ENCODE measurements at places on chromosomes 11 and 22. TPM values are rescaled to one million over a fixed set of nuclear protein-coding genes. Genes with fewer than 3 reads are reported as not detected.

DNA sequence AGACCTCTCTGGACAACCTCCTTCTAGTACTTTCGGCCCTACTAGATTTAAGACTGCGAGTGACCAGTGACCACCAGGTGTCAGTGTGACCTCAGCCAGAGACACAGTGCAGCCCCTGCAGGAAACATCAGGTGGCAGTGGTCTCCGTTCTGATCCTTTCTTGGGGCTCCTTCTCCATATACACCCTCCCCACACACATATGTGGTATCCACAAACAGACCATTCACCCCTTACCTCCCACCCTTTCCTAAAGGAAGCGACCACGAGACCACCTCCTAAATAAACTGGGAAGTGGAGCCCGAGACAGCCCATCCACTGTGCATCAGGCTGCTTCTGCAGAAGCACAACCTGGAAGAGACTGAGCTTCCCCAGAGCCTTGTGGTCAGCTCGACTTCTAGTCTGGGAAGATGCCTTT lies 38.5 kb upstream of the CYP2D6 start:
- H3K4me3 ChIP-seq = no peak overlapping the region
- no peaks in the 10 kb centered on the region for H3K27me3 ChIP-seq
- peaks cover 16% of the 10 kb centered on the region for H3K4me1 ChIP-seq
- no peak overlapping the region for H3K27ac ChIP-seq

GRCh38 chr11:47373876-47374719 lies 4.2 kb downstream of the SPI1 start:
- peak overlapping the region; percentile 51 for H3K27ac ChIP-seq
- no peaks in the 10 kb centered on the region for H3K27me3 ChIP-seq
- peak overlapping the region; percentile 58 for H3K4me3 ChIP-seq
- DNase-seq = peak; percentile 90

The P2RY6 gene
- 3.6 TPM for total RNA-seq

- H3K27me3 ChIP-seq = no peaks in the 10 kb centered on the region
- DNase-seq = no peak
- H3K4me3 ChIP-seq = no peak overlapping the region
- H3K36me3 ChIP-seq = no peaks in the 10 kb centered on the region
- H3K27ac ChIP-seq = peak overlapping the region; percentile 9
Measured at GRCh38 chr11:100719362-100719761, 32.3 kb downstream of the ARHGAP42 start.

- H3K4me1 ChIP-seq = no peaks in the 10 kb centered on the region
- H3K27me3 ChIP-seq = no peaks in the 10 kb centered on the region
- no peak for DNase-seq
- no peaks in the 10 kb centered on the region for H3K36me3 ChIP-seq
- no peak overlapping the region for H3K4me3 ChIP-seq
- no peak overlapping the region for H3K27ac ChIP-seq
Measured at GRCh38 chr11:15697437-15698236, 582.9 kb downstream of the INSC start.

The CLDN5 gene
- 213 TPM for total RNA-seq

DNA sequence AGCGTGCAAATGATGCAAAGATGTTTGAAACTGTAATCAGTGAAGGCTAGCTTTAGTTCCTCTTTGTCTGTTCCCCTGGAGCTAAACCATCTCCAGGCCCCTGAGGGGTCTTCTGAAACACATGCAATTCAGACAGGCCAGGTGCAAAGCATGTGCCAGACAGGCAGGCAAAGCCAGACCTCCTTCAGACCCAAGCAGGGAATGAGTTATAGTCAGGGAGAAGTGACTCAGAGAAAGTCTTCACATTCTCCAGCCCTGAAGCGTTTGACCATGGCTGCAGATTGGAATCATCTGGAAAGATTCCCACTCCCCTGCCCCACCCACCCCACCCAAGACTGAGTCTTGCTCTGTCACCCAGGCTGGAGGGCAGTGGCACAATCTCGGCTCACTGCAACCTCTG lies 187.0 kb upstream of the ISX start:
- no peaks in the 10 kb centered on the region for H3K4me1 ChIP-seq
- H3K27ac ChIP-seq = no peak overlapping the region
- peaks cover 9% of the 10 kb centered on the region for H3K27me3 ChIP-seq
- no peak overlapping the region for H3K4me3 ChIP-seq
- DNase-seq = no peak

DNA sequence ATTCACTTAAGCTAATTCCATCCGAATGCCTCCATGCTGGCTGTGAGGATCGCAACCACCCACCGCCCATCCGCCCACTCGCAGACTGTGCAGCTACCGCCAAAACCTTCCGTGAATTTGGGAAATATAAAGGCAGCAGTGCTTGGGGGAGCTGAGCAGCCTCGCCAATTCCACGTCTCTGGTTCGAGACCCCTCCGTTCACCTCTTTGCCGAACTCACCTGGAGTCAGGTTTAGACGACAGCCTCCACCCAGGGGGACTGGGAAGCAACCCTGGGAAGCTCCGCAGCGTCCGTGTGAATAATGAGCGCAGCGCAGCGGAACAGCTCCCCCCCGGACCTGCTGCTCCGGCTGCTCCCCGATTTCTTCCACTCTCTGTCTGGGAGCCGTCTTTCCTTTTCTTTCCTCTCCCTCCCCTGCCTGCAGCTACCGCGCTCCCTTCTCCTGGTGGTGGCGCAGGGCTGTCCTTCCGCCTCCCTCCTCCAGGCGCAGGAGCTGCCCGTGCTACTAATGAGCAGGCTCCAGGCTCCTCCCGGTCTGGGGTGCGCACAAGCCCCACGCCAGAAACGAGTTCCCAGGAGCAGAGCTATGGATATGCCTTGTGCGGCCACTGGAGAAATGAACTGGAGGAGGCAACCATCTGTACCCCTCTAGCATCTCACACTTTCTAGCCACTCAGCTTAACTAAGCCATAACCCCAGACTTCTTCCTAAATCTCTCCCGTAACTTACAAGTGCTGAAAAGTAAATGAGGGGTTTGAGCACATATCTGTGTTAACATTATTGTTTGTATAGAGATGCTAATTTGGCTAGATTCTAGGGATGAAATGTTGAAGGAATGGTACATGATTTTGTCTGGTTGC lies 107.3 kb downstream of the XKR3 start:
- H3K4me3 ChIP-seq = no peak overlapping the region
- no peaks in the 10 kb centered on the region for H3K4me1 ChIP-seq
- DNase-seq = no peak
- no peaks in the 10 kb centered on the region for H3K36me3 ChIP-seq
- H3K27ac ChIP-seq = no peak overlapping the region

GRCh38 chr11:66417000-66417399 lies 3.8 kb upstream of the NPAS4 start:
- DNase-seq = no peak
- H3K36me3 ChIP-seq = no peaks in the 10 kb centered on the region
- no peak overlapping the region for H3K27ac ChIP-seq
- H3K27me3 ChIP-seq = peaks cover 43% of the 10 kb centered on the region
- H3K4me3 ChIP-seq = no peak overlapping the region

- H3K36me3 ChIP-seq = peaks cover 10% of the 10 kb centered on the region
- no peak overlapping the region for H3K27ac ChIP-seq
- H3K27me3 ChIP-seq = no peaks in the 10 kb centered on the region
- peaks cover 17% of the 10 kb centered on the region for H3K4me1 ChIP-seq
- no peak overlapping the region for H3K4me3 ChIP-seq
Measured at GRCh38 chr11:12148882-12149281, 38.5 kb downstream of the MICAL2 start.

DNA sequence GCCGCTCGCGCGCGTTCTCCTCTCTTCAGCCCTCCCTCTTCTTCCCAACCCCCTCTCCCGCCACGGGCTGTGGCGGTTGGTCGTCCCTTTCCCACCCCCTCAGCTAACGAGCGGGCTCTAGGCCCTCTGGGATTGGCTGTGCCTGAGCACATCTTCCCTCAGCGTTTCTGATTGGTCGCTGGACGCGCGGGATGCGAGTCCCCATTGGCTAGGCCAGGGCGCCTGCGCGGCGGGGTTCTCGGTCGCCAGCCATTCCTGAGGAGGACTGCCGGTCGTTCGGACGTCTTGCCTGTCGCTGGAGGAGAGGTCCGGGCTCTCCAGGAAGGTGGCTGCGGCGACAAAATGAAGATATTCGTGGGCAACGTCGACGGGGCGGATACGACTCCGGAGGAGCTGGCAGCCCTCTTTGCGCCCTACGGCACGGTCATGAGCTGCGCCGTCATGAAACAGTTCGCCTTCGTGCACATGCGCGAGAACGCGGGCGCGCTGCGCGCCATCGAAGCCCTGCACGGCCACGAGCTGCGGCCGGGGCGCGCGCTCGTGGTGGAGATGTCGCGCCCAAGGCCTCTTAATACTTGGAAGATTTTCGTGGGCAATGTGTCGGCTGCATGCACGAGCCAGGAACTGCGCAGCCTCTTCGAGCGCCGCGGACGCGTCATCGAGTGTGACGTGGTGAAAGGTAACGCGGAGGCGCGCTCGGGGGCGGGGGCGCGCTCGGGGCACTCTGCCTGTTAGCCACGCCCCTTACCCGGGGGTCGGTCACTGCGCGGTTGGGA lies at the start of gene RBM14:
TSS of gene RBM14 (plus strand) at position 252 of the 776 bp plus-strand sequence. CDS start at position 343, 91 bp downstream.
- peak within 1 kb of the TSS; percentile 78 for H3K4me3 ChIP-seq
- H3K4me1 ChIP-seq = peaks cover 44% of the 10 kb centered on the region
- DNase-seq = peak; percentile 99
- H3K27ac ChIP-seq = peak within 1 kb of the TSS; percentile 98

DNA sequence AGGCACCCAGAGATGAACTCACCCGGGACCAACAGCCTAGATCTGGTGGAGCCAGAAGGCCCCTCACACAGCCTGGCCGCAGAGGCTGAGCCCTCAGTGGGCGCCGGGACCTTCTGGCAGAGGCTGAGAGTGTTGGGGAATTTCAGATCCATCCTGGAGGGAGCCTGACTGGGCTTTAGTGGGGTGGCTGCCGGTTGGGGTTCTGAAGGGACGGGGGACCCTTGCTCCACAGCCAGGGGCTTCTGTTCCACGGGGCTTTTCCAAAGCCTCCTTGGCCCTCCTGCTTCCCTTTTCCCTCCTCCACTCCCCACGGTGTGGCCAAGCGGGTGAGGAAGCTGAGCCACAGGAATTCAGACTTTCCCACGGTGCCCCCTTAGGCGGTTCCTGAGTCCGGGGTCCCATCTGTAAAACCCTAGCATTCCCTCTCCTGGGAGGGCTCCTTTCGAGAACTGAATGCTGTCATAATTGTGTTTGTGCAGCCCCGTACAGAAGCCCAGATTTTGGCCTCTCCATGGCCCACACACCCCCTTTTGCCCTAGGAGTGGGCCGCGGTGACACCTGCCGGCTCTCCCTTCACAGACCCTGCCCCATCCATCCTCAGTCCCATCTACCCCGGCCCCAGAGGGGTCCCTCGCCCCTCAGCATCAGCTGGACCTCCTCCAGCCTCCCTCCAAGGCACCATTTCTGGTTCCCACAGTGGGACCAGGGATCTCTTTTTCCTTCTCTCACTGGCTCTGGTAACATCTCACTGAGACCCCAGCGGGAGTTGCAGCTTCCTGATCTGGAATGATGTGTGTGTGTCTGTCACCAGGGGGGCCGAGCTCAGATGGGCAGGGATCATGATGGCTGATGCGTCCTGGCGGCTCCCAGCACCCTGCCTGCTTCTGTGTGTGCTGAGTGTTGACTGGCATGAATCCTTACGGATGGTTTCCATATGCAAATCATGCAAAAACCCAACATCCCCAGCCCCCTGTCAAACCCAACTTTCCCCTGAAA lies 1048.4 kb downstream of the TBC1D22A start:
- DNase-seq = no peak
- no peak overlapping the region for H3K4me3 ChIP-seq
- H3K4me1 ChIP-seq = no peaks in the 10 kb centered on the region
- no peaks in the 10 kb centered on the region for H3K36me3 ChIP-seq
- H3K27ac ChIP-seq = no peak overlapping the region

DNA sequence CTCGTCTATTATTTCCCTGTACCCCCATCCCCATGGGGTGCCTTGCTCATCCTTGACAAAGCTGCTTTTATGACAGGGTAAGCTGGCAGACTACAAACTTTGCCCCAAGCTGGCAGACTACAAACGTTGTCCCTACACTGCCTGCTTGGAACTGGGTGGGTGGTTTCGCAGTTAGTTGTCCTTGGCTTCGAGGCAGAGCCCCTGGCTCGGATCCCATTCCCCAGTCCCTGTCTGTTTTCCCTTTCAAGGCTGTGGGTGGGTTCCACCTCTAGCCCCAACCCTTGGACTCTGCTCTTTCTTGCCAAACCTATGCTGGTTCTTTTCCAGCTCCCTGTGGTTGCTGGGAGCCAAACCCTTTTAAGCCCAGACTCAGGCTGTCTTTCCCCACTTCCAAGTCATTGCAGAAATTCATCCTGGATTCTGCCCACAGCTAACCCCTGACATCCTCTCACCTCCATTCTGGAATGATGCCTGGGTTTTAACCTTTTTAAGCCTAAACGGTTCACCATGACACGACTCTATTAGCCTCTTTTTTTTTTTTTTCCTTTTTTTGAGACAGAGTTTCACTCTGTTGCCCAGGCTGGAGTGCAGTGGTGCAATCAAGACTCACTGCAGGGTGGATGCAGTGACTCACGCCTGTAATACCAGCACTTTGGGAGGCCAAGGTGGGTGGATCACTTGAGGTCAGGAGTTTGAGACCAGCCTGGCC lies 9.2 kb upstream of the RBM14 start:
- H3K27me3 ChIP-seq = no peaks in the 10 kb centered on the region
- no peaks in the 10 kb centered on the region for H3K4me1 ChIP-seq
- H3K27ac ChIP-seq = no peak overlapping the region
- H3K4me3 ChIP-seq = no peak overlapping the region
- H3K36me3 ChIP-seq = peaks cover 33% of the 10 kb centered on the region

DNA sequence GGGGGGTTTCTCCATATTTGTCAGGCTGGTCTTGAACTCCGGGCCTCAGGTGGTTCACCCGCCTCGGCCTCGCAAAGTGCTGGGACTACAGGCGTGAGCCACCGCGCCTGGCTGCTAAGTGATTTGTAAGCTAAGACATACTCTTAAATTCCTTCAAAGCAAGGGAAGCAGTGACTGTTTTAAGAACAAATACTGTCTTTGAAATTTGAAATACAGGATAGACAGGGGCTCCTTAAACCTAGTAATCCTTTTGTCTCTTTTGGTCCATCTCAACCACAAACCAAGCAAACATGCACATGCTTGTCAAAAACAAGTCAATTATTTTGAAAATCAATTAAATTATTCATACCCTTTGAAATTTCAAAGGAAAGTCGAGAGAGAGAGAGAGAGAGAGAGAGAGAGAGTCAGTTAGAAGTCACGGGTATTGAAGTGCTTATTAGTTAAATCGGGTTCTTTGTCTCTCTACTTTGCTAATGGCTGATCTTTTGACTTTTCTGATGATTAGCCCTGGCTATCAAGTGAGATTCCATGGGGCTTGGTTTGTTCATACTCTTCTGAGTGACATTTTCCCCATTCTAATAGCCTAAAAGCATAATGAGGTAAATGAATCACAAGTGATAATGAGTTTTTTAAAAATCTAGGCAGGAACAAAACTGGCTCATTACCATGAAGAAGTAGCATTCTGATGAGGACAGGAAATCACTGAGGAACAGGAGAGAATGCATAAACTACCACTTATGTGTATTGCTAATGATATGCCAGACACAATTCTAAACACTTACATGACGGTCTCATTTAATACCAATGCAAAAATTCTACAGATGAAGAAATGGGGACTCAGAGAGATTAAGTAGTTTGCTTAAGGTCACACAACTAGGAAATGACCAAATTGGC lies 48.0 kb downstream of the MCHR1 start:
- DNase-seq = no peak
- no peak overlapping the region for H3K27ac ChIP-seq
- no peaks in the 10 kb centered on the region for H3K36me3 ChIP-seq
- H3K4me1 ChIP-seq = peaks cover 18% of the 10 kb centered on the region

- no peak overlapping the region for H3K27ac ChIP-seq
- H3K36me3 ChIP-seq = peaks cover 13% of the 10 kb centered on the region
- H3K27me3 ChIP-seq = no peaks in the 10 kb centered on the region
Measured at GRCh38 chr11:44207292-44207691, 102.6 kb downstream of the ALX4 start.

GRCh38 chr22:33903012-33903411 lies 17.3 kb downstream of the LARGE1 start:
- H3K27me3 ChIP-seq = no peaks in the 10 kb centered on the region
- no peak overlapping the region for H3K27ac ChIP-seq
- no peak for DNase-seq
- no peak overlapping the region for H3K4me3 ChIP-seq

All from lower lobe of right lung (tissue), 2 donors.